ENCODE measurements at places on chromosomes 3 and 15.

- no peak for DNase-seq
These were observed 151.8 kb downstream of the ITPR1 start for GRCh38 chr3:4644951-4645350.

DNA sequence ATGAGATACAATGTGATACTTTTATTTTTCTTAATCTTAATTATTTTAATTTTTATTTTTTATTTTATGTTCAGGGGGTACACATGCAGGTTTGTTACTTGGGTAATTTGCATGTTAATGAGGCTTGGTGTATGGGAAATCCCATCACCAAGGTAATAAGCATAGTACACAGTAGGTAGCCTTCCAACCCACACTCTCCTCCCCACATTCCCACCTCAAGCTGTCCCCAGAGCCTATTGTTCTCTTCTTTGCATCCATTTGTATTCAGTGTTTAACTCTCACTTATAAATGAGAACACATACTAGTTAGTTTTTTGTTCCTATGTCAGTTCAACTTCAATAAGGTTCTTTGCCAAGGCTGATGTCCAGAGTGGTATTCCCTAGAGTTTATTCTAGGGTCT lies 1375.4 kb downstream of the NSUN3 start:
- no peak for DNase-seq

- peak; percentile 99 for DNase-seq
These were observed 1.1 kb upstream of the ZBTB38 start for GRCh38 chr3:141367038-141367730.

DNA sequence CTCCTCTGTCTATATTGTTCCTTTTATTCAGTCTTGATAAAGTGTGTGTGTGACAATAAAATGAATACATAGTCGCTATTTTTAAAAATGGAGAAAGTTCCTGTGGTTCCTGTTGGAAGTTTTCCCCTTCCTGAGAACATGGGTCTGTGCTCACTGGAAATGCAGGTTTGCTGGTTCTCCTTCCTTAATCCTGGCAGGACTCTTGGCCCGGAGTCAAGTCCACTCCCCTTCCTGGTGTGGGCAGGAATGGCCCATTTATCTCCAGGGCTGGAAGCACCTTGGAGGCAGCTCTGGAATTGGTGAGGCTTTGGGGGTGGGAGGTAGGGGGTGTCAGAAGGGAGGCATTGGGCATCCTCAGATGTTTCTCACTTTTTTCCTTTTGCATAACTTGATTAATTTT lies 30.1 kb downstream of the FOXL2 start:
- no peak for DNase-seq

GRCh38 chr3:46468753-46469600 lies 4.3 kb upstream of the LTF start:
- no peak for DNase-seq

DNA sequence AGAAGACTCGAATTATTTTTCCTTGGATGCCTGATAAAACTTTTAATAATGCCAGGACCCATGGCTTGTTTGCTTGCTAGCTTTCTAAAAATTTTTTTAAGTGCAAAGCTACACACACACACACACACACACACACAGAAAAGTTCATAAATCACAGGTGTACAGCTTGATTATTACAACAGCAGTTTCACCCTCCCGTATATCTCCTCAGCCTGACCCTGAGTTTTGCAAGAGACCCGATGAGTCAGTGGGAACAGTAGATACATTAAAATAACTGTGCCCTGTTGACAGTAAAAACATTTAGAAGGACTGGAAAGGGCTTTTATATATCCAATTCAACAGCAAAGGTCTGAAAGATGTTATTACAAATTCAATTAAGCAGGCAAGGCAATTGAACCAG lies 46.7 kb downstream of the EMC4 start:
- DNase-seq = peak; percentile 95

GRCh38 chr3:71177375-71177774 lies 406.2 kb downstream of the FOXP1 start:
- no peak for DNase-seq

- no peak for DNase-seq
These were observed 21.9 kb upstream of the TSEN2 start for GRCh38 chr3:12462159-12462947.

GRCh38 chr3:28028554-28028953 lies 212.9 kb upstream of the CMC1 start:
- no peak for DNase-seq

DNA sequence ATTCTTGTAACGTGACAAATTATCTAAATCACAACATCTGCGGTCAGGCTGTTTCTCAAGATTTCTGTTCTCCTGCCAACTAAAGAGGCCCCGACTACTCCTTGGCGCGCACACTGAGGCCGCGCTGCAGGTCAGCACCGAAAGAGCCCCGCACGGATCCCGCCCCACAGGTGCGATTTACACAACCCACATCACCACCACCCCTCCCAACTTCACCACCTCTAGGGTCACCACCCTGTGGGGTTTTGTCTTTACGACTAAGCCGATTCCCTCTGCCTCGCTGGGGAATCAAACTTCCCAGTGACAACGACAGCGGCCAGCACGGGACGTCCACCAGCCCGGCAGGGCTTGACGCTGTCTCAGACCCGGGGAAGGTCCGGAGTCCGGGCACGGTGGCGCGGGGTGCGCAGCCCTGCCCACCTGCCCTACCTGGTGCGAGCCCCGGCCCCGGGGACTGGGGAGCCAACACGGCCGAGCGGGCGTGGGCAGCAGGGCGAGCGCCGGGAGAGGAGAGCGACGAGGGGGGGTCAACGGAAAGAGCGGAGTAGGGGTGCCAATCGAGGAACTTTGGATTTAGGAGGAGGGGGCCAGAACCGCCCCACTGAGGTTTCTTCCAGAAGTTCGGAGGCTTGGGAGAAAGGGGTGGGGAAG lies 764 bp downstream of the UACA start:
- DNase-seq = no peak
